ENCODE measurements at places on chromosomes 3 and 15.

GRCh38 chr3:179288845-179289244, 34.0 kb upstream of the ZNF639 start:
- no peak for DNase-seq

DNA sequence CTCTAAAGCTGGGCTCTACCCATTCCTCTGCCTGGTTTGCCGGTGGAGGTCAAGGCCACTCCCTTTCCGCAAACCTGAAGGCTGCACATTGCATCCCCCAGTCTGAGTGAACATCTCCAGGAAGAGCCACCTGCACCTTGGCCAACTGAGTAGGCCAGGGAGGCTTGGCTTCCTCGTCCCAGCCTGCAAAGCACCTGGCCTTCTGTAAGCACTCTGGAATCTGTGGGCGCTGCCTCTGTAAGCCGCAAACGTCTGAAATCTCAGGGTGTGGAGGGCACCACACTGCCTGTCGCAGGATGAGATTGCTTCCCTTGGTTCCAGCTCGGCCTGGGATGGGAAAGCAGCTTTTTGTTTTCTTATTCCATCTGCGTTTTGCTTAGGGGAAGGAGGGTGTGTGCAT, 81.3 kb downstream of the SEC22A start:
- no peak for DNase-seq

DNA sequence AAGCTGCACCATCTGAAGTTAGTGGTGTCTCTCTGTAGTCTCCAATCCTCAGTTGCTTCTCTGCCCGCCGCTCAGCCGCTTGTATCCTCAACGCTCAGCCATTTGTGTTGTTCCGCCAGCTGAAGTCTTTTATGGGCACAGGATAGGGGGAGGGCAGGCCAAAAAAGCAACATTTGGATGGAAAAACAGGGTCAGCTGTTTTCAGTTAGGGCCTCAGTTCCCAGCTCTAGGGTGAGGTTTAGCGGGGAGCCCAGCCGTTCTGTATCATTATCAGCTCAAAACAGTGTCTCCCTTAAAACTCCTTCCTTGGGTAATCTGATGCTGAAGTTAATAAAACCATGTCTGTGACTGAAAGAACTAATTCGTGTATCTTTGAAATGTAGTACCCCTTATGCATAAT, 329.5 kb upstream of the AZI2 start:
- no peak for DNase-seq

DNA sequence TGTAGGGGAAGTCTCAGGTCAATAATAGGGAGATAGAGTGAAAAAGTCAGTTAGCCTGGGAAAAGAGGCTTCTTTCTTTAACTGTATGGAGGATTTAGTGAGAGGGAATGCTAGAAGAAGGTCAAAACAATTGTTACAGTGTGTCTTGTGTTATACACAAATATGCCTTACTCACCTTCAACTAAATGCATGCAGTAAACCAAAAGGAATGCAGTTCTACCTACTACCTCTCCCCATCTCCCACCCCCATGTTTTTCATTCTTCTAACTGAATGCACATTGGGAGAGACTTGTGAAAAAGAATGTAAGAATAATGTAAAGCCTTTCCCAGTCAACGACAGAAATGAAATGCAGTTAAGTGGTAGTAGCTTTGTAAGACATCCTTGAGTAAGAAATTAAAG, 33.8 kb downstream of the CCDC66 start:
- no peak for DNase-seq

DNA sequence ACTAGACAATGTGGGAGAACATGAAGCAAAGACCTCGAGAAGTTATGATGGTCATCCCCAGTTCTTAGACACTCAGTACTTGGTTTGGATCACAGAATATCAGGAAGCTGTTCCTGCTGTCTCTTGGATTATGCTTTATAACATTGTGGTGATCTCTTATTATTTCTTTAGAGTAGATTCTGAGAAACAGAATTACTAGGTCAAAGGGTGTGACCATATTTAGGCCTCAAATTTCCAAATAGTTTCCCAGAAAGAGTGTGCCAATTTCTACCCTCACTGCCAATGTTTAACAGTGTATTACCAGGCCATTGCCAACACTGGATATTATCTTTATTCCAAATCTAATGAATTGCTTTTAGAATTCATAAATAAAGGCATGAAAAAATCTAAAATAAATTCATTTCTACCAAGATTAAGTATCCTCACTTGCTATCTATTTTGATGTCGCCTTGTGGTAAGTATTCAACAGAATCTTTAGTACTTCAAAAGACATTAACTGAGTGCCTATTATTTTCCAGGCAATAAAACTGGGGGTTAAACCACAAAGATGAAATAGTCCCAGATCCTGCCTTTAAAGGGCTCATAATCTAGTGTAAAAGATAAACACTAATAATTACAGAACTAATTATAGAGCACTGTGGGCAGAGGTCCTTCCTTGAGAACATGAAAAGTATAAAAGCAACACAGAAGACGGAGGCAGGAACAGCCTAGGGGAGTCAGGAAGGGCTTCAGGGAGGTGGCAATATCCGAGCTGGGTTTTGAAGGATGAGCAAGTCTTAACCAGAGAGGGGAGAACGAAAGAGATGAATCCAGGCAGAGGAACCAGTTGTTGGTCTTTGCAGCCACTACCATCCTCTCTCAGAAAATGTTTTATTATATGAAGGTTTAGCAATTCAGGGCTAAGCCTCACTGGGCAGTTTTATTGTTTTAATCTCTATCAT, 86.8 kb downstream of the IGF2BP2 start:
- DNase-seq, result no peak

GRCh38 chr15:90597577-90597976, 67.9 kb downstream of the CRTC3 start:
- no peak for DNase-seq

DNA sequence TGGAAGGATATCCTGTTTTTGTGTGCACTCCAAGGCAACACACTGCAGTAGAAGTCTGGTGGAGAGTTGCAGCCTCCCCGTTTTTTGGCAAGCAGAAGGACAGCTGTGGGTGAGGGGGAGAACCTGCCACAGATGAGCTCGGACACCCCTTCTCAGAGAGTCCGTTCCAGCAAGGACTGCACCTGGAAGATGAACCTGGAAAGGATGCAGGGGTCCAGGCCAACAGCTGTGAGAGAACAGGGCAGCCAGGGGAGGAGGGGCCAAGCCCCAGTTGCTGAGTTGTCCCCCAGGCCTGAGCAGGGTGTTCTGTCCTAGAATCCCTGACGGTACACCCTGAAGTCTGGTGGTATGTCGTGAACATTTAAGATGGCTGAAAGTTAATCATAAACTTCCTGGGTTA, 30.2 kb downstream of the ZXDC start:
- DNase-seq, result no peak

- DNase-seq, result no peak
Measured at GRCh38 chr3:99648101-99648500, 9.7 kb downstream of the COL8A1 start.

- DNase-seq, result no peak
Measured at GRCh38 chr3:27960133-27960532, 238.0 kb upstream of the EOMES start.

GRCh38 chr3:110813541-110813940, 258.1 kb upstream of the NECTIN3 start:
- no peak for DNase-seq

- DNase-seq, result no peak
Measured at GRCh38 chr3:50163572-50164455, 8.7 kb downstream of the SEMA3F start.

DNA sequence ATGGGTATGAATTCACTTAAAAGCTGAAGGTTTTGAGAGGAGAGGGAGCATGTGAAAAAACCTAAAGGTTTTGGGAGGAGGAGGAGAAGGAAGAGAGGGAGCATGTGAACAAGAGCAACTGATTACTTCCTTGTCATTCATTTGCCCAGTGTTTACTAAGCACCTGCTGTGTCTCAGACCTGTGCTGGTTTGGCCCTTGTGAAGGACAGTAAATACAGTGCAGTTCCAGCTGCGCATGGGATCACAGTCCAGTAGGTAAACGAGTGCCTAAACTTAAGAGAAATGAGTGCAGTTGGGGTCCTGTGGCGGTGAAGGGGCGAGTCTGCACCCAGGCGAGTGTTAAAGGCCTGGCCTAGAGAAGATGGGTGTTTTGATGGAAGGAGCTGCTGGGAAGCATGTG, 38.6 kb downstream of the IGF1R start:
- no peak for DNase-seq

- DNase-seq, result no peak
Measured at GRCh38 chr15:33699145-33699544, 269.2 kb upstream of the CHRM5 start.

DNA sequence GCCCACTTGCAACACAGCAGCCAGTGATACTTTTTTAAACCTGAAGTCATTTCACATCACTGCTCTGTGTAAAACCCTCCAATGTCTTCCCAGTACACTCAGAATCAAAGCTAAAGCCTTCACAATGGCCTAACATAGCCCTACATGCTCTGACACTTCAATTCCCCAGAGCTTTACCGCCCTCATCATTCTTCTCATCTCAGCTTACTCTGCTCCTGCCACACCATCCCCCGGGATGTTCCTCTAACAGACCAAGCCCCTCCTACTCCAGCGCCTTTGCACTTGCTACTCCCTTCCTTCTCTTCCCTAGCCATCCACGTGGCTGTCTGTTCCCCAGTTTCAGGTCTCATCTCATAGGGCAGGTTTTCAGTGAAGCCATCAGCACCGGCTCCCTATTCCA, 194.0 kb downstream of the SSR3 start:
- no peak for DNase-seq

GRCh38 chr3:165895919-165896318, 58.7 kb upstream of the BCHE start:
- no peak for DNase-seq

GRCh38 chr3:73259291-73259690, 197.8 kb downstream of the EBLN2 start:
- no peak for DNase-seq

- DNase-seq, result no peak
Measured at GRCh38 chr3:56691165-56692000, 8.3 kb upstream of the TASOR start.

DNA sequence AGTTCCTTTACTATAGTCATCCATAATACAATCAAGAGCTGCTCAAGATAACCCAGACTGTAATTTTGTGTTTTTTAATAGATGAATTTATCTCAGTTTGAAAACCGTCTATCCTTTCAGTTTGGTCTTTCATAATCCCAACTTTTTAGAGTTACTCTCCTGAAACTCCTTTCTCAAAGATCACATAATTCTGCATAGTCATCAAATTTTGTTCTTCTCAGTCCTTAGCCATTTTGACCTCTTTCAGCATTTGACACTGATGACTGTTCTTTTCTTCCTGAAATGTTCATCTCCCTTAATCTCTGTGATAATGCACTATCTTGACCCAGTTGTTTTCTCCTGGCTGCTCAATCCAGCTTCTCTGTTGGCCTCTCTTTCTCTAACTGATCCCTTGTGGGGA, 47.5 kb upstream of the RAD51 start:
- DNase-seq, result no peak

- DNase-seq, result no peak
Measured at GRCh38 chr15:64454282-64454681, 6.1 kb upstream of the ZNF609 start.

- DNase-seq, result no peak
Measured at GRCh38 chr3:108182339-108182738, 39.9 kb downstream of the IFT57 start.

- no peak for DNase-seq
Measured at GRCh38 chr3:10998542-10998941, 6.0 kb downstream of the SLC6A1 start.

GRCh38 chr3:53320697-53321096, 26.6 kb downstream of the DCP1A start:
- no peak for DNase-seq

DNA sequence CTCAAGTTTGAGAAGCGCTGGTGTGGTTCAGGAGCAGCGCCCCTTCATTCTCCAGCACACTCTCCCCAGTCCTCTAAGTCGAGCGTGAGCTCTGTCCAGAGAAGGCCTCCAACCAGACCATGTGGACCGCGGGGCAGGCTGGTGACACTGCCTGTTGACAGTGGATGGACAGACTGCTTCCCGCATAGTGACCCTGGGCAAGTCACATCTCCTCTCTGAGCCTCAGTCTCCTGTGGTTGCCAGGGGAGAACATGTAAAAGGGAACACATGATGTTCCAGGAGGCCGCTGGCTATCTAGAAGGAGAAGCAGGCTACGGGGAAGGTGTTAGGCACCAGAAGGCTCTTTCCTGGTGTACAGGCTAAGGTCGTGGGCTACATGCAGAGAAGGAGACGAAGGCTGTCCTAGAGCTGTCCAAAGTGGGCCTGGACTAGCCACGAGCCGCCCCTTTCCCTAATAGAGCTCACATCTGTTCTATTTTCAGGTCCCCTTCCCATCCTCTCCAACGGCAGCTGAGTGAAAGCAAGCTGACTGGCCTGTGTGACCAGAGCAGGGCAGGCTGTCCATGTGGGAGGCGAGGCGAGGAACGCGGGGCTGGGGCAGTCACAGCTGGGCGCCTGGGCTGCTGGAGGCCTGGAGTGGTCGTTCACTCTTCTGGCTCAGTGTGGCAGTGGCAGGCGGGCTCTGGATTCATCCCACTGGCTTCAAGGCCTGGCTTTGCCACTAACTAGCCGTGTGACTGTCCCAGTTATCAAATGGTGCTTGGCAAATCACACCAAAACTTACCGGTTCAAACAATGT, 11.1 kb downstream of the ISG20 start:
- DNase-seq, result no peak

GRCh38 chr15:57439128-57440027, 63.1 kb downstream of the CGNL1 start:
- no peak for DNase-seq

- DNase-seq, result no peak
Measured at GRCh38 chr3:98440283-98440682, 22.7 kb upstream of the OR5K1 start.

- no peak for DNase-seq
Measured at GRCh38 chr3:149579838-149580542, 77.8 kb downstream of the WWTR1 start.
